Fibroblast of skin of back (primary cell): ENCODE measurements at places on chromosomes 1 and 21.

GRCh38 chr1:203189951-203190352 is 3.4 kb upstream of the CHI3L1 start:
- DNase-seq = no peak

GRCh38 chr21:41706263-41706639 is 60.6 kb downstream of the RIPK4 start:
- DNase-seq = no peak

DNA sequence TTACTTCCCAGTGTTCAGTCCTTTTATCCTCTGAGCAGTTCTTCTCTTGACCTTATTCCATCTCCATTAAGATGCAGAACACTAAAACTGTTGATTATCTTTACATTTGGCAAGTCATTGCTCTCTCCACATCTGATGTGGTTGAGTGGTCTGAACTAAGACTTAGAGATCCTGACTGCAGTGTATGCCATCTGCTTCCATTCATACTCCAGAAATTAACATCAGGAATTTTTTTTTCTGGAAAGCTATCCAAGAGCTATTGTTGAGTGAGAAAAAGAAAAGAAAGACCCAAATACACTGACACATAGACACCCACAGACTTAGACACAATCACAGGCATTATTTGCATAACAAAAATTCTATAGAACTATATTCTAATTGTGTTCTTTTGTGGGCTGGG is 3.7 kb upstream of the TRIM62 start:
- no peak for DNase-seq

- DNase-seq = no peak
These were observed 26.8 kb downstream of the TP73 start for GRCh38 chr1:3679098-3679555.

DNA sequence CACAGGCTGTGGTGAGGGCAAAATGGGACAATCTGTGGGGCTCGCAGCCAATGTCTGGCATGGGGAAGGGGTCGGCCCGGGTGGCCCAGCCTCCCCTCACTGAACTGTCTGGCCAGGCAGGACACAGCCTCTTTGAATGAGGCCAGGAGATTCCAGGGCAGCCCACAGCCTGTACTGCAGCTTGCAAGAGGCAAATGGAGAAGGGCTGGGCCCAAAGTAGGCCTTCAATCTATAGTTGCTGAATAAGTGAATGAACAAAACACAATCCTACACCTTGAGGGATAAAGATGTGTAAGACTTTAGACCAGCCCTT is 23.2 kb downstream of the SLC27A3 start:
- DNase-seq = no peak

DNA sequence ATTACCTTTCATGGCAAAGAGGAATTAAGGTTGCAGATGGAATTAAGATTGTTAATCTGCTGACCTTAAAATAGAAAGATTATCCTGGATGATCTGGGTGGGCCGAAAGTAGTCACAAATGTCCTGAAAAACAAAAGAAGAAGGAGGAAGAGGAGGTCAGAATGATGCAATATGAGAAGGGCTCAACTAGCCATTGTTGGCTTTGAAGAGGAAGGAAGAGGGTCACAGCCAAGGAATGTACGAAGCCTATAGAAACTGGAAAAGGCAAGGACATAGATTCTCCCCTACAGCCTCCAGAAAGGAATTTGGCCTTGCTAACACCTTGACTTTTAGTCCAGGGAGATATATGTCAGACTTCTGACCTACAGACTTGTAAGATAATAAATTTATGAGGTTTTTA is 39.4 kb upstream of the FMOD start:
- DNase-seq = no peak

DNA sequence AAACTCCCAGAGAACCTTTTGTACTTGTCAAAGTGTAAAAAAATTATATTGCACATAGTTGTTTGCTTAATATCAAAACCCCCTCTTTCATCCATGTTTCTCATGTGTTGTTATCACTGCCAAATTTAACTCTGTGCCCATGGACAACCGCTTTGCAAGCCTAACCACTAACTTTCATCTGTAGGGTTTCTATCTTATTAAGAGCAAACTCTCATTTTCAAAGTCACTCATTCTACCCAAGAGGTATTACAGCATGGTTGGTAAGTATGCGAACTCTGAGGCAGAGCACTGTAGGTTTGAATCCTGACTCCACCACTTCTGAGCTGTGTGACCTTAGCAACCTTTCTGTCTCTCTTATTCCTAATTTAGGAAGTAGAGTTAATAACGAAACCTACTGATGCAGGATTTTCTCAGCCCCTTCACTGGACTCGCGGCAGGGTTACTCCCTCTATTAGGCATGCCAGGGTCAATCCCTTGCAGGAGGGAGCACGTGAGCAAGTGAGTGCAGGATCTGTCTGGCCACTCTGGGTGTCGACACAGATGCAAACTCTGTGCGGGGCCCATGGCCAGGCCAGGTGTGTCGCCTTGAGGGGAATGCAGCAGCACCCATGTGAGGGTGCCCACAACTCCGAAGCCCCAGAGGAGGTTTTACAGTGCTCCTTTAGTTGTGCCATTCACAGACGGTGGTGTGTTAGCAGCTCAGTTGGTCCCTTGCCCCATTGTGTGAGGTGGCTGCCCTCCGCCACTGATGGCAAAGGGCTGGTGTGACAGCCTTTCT is 361.5 kb upstream of the ADGRL2 start:
- no peak for DNase-seq

DNA sequence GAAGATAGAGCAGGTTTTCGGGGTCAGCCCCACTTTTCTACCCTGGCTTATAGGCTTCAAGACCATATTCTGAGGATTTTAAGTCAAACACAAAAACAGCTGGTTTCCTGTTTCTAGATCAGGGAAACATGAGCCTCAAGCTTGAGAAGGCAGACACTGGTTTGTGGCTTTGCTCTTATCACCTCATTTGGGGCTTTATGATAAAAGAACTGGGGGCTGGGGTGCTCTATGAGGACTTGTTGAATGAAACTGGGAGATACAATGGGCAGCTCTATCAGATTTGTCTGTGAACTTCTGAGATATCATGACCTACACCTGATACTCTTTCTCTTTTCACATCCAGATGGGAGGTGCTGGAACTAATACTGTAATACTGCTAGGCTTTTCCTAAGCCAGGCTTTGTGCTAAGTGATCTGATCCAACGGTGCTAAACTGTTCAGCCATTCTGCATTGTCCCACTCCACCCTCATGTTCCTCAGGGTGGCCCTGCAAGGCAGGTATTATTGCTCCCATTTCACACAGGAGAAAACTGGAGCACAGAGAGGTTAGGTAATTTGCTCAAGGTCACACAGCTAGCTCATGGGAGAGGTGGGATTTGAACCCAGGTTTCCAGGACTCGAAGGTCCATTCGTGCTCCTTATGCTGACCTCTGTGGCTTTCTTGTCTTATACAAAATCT is 6.6 kb downstream of the AJAP1 start:
- DNase-seq = no peak

- DNase-seq = no peak
These were observed 69.8 kb downstream of the STUM start for GRCh38 chr1:226618380-226618779.

DNA sequence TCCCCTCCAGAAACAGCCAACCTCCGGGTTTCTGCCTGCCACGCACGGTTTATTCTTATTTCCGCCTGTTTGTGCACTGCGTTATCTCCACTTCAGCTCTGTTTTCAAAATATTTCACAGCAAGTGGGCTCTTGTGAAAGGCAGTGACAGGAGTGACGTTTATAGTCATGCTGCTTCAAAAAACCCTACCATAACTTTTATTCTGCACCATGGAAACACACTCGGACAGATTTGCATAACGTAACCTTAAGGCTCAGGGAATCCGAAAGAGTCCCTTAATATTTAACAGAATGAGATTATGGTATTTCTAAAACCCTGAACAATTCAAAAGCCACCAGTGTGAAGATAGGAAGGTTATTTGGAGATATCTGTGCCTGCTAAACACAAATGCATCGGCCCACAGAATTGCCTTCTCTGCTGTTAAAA is 782 bp upstream of the SDE2 start:
- peak; percentile 18 for DNase-seq

DNA sequence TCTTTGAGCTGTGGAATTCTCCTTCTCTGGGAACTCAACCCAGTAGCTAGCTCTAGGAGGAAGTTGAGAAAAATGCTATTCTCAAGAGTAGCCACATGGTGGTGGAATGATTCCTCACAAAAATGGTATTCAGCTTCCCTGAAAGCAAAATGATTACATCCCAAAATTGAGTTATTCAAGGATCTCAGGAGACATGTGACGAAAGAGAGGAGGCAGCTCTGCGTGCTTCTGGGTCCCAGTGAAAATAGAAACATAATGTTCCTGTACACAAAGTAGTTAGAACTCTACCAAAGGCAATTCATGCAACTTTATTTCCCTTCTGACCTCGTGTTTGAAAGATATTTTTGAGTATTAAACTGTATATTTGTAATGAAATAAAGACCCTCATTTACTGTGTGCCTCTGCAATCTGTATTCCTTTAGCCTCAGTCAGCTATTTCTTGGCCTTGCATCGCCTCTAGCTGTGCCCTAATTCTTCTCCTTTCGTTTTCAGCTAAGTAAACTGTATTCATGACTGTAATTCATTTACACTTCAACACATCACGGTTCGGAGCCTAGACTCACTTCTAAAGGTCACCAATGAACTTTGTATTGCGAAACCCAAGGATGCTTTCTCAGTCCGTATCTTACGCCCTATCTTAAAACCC is 167.3 kb downstream of the FASLG start:
- DNase-seq = peak; percentile 88

DNA sequence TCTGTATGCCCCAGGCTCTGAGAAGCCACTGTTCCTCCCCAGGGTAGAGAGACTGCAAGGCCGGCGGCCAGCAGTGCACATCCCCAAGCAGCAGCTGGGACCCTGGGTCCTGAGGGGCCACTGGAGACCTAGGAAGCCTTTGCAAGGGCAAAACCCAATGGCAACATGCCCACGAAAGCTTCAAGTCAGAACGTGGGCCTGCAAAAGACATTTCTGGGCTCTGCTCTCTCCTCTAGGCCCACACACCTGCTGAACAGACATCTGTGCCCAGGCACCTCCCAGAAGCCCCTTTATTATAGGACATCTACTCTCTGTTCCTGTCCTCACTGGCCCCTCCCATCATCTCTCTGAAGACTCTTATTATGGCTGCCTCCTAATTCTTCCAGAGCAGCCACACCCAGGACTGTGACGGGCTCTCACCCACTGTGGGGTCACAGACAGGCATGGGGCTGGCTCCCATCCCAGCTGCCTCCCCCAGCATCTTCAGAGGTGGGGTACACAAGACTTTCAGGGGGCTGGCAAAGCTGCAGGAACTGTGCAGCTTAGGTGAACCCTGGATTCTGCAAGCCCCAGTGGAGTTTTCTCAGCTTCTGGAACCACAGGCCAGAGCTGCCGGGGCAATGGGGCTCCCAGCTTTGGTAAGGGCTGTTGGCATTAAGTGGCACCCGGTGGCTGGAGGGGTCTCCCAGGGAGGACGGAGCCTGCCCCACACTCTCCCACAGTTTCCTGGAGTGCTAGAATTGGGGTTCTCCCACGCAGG is 12.6 kb downstream of the TRIM11 start:
- no peak for DNase-seq

DNA sequence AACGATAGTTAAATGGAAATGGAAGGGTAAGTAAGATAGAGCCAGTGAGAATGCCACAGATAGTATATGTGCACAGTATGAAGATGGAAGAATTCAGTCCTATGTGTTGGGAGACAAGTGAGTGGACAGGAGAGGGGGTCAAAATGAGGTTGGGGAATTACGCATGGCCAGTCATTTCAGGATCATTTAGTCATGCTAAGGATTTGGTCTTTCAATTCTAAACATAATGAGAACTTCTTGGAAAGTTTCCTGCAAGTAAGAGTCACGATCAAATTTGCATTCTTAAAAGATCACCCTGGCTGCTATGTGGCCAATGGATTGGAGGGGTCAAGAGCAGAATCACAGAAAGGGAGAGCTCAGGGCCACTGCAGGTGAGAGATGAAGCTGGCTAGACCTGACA is 64.0 kb upstream of the KCNK2 start:
- no peak for DNase-seq

- no peak for DNase-seq
These were observed 22.7 kb downstream of the NCF2 start for GRCh38 chr1:183567584-183567983.

GRCh38 chr21:45555251-45555556 is 13.0 kb upstream of the SLC19A1 start:
- no peak for DNase-seq

- DNase-seq = peak; percentile 98
These were observed 331.6 kb upstream of the DUSP10 start for GRCh38 chr1:222073307-222073995.

GRCh38 chr1:31932491-31933316 is 5.5 kb downstream of the PTP4A2 start:
- peak; percentile 38 for DNase-seq

DNA sequence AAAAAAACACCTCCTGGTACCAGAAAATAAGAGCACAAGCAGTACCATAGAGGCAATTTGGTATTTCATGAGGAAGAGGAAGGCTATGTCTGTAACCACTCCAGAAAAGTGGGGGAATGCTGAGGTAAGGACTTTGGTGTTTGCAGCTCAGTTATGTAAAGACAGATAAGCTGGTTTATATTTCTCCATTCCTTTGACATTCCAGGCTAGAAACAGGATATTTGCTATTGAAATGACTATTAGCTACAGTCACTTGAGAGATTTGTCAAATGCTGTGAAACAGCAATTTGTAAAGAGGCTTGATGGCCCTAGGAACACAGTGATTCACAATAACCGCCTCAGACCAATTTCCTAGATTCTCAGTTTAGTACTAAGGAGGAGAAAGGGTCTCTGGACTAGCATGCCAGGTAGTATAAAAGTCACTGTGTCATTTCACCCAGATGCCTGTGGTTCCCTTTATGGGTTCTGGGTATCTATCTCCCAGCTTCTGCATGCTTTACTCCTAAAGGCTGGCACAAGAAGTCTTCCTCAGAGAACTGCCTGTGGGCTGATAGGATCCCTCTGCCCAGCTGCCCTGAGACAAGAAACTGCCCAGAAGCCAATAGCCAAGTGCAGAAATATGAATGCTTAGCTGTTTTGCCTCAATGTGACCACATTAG is 80.5 kb downstream of the VCAM1 start:
- peak; percentile 40 for DNase-seq

GRCh38 chr1:89999208-89999607 is 4.3 kb downstream of the ZNF326 start:
- peak; percentile 38 for DNase-seq

- DNase-seq = no peak
These were observed 5.5 kb upstream of the SNX27 start for GRCh38 chr1:151606384-151606783.

DNA sequence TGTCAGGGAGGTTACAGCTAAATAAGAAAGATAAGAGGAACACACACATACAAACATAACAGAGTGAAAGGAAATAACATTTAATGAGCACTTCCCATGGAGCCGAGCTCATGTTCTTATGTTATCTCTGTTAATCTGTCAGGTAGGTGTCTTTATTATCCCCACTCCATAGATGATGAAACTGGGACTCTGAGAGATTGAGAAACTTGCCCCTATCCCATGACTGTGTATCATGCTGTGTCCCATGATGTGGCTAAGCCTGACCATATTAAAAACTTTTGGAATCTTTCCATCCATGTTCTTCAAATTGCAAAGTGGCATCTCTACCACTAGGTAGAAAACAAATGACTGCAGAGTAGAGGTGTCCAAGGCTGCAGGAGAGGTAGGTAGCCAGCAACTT is 285.2 kb upstream of the SGIP1 start:
- no peak for DNase-seq

GRCh38 chr1:204584699-204585372 is 68.6 kb downstream of the MDM4 start:
- DNase-seq = no peak
